ENCODE measurements at places on chromosomes 6 and 20. TPM values are rescaled to one million over a fixed set of nuclear protein-coding genes. Genes with fewer than 3 reads are reported as not detected.

GRCh38 chr20:63958471-63958870 lies 2.3 kb upstream of the UCKL1 start:
- H3K27ac ChIP-seq: no peak overlapping the region
- no peak overlapping the region for H3K4me3 ChIP-seq
- peaks cover 41% of the 10 kb centered on the region for H3K4me1 ChIP-seq
- H3K36me3 ChIP-seq: peaks cover 46% of the 10 kb centered on the region

DNA sequence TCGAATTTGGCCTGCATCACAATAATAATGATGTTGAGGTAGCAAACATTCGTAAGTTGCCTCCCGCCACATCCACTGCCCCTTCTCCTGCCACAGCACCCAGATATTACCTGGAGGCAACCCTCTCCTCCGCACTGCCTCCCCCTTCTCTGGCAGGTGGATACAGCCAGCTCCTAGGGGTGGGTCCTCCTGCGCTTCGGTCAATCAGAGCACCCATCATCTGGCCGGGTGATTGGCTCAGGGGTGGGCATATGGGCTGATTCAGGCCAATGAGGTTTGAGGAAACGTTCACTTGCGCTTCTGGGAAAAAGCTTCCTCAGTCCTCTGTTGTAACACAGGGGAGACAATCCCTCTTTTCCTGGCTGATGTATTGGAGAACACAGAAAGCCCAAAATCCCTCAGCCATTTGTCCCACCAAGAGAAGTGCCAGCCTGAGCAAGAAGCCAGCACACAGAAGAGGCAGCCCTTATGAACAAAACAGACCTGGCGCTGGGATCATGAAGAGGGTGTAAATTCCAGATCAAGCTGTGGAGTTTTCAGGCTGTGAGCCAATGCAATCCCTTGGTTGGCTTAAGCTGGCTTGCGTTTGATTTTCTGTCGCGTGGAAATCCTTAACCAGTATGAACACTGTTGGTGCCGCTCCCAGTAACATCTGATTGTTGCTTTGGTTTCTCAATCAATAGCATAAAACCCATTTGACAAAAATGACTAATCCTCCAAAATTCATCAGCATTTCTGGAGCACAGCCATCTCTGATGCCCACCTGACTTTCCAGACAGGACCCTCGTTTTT lies 82.2 kb downstream of the PRDM1 start:
- DNase-seq: no peak
- H3K4me3 ChIP-seq: no peak overlapping the region
- no peak overlapping the region for H3K27ac ChIP-seq
- H3K36me3 ChIP-seq: no peaks in the 10 kb centered on the region

- no peaks in the 10 kb centered on the region for H3K36me3 ChIP-seq
- no peaks in the 10 kb centered on the region for H3K27me3 ChIP-seq
- peaks cover 23% of the 10 kb centered on the region for H3K4me1 ChIP-seq
- no peak overlapping the region for H3K4me3 ChIP-seq
- H3K27ac ChIP-seq: no peak overlapping the region
Observed at GRCh38 chr6:14458669-14459266, 341.2 kb downstream of the CD83 start.

DNA sequence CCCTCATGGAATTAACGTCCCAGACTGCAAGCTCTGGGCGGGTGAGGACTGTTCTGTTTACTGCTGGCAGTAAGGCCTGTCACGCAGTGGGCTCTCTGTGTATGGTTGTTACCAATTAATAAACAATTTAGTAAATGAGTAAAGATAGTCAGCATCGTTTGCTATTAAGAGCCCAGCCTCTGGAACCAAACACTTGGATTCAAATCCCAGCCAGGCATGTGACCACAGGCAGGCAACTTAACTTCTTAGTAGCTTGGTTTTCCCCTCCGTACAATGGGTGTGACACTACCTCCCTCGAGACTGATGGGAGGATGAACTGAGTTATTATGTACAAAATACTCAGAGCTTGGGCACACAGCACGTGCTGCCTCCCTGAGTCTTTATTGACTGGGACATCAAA lies 137.7 kb upstream of the ARMC2 start:
- H3K27me3 ChIP-seq: no peaks in the 10 kb centered on the region
- H3K27ac ChIP-seq: no peak overlapping the region
- no peak overlapping the region for H3K4me3 ChIP-seq
- H3K36me3 ChIP-seq: no peaks in the 10 kb centered on the region
- H3K4me1 ChIP-seq: peaks cover 8% of the 10 kb centered on the region

- no peak overlapping the region for H3K4me3 ChIP-seq
- H3K36me3 ChIP-seq: no peaks in the 10 kb centered on the region
- peaks cover 6% of the 10 kb centered on the region for H3K27me3 ChIP-seq
- no peak overlapping the region for H3K27ac ChIP-seq
- no peaks in the 10 kb centered on the region for H3K4me1 ChIP-seq
- no peak for DNase-seq
Observed at GRCh38 chr6:40710626-40711330, 123.6 kb upstream of the LRFN2 start.

MOXD1 gene
- 20.8 TPM for total RNA-seq

Measured in suprapubic skin (tissue), 4 donors.